Lung (tissue), 17 donors: ENCODE measurements at places on chromosomes 12 and 14.

- peak; percentile 7 for DNase-seq
Observed at GRCh38 chr14:71206766-71207371, 299.6 kb downstream of the PCNX1 start.

- no peak for DNase-seq
Observed at GRCh38 chr12:121090586-121091514, 41.8 kb upstream of the P2RX7 start.

GRCh38 chr12:41424651-41425050 lies 236.5 kb downstream of the PDZRN4 start:
- DNase-seq: no peak

DNA sequence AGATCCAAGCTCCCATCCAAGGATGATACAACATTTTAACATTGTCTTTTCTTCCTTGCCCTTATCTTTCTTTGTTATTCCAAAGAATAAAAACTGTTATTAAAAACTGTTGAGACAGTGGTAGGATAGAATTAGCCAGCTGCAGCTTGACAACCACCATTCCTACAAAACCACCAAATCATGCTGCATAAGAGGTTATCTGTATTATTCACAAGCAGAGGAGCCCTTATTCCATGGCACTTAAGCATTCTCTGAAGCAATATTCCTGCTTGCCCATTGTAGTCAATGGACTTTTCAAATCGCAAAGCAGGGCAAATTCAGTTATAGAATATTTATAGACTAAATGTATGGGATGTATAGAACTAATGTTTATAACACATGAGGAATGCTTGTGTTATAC lies 3.4 kb downstream of the ABCD2 start:
- no peak for DNase-seq

GRCh38 chr14:91231446-91231845 lies 13.1 kb downstream of the GPR68 start:
- no peak for DNase-seq

- DNase-seq: no peak
Observed at GRCh38 chr12:1946296-1946695, 27.8 kb upstream of the CACNA2D4 start.

DNA sequence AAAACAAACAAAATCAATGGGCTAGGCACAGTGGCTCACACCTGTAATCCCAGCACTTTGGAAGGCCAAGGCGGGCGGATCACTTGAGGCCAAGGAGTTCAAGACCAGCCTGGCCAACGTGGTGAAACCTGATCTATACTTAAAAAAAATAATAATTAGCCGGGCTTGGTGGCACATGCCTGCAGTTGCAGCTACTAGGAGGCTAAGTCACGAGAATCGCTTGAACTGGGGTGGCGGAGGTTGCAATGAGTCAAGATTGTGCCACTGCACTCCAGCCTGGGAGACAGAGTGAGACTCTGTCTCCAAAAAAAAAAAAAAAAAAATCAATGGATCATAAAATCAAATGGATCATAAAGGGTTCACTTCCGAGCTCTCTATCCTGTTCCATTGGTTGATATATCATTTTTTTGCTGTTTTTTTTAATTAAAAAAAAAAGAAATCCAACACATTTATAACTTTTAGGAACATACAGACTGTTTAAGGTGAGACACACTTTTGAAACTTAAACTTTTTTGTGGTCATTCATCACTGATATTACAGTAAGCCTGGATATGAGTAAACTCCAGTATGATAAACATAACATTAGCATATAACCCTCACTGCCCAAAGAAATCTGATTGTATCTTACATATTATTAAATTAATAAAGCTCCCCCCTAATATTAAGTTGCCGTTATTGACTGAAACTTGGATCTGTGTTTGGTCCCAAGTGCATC lies 22.1 kb downstream of the MOK start:
- DNase-seq: no peak

GRCh38 chr12:9034095-9034494 lies 44.7 kb downstream of the KLRG1 start:
- no peak for DNase-seq

- DNase-seq: no peak
Observed at GRCh38 chr14:104547310-104547997, 32.1 kb upstream of the C14orf180 start.

DNA sequence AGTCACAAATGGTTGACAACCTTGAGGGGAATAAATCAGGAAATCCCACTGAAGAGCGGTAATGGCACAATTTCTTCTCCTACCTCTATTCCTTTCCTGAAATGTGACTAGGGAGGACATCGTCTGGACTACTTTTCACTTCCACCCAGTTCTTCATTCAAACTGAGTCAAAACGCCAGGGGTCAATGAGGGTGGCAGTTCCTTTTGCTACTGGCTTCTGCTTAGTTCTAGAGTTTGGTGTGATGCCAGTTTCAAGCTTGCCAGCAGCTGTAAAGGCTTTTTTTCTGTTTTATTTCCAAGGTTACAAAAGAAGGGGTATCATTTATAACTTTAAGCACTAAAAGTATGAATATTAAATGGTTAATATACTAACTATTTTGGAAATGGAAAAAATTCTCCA lies 286.5 kb downstream of the SOX5 start:
- DNase-seq: no peak

DNA sequence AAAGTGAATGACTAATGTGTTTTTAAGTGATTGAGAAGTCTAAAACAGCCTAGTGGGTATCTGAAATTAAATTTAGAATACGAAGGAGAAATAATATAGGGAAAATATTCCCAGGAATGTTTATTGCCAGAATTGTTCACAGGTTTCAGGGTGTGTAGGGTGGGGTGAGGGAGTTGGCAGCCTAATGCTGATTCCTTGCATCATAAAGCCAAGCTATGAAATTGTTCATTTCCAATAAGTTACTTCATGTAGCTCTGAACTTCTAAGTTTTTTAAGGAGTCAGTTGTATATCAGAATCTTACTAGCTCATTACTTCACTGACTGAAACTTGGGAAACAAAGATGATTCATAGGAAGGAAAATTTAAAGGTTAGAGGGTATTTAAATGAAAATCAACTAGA lies 56.4 kb downstream of the RAB35 start:
- DNase-seq: no peak

DNA sequence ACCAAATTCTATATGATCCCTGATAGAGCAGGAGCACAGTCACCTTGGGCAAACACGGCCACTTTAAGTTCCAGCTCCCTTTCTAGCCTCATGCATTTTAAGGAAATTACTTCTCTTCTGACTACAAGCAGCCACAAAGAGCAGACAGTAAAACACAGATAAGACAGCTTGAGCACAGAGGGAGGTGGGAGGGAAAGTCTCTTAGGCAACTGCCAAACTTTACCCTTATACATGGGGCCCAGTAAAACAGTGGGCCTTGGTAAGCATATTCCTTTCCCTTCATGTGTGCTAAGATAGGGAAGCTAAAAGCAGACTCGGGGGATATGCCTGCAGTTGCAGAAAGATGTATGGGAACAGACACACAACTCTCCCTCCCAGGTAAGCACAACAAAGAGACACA lies 235.9 kb downstream of the CPNE8 start:
- DNase-seq: peak; percentile 4

DNA sequence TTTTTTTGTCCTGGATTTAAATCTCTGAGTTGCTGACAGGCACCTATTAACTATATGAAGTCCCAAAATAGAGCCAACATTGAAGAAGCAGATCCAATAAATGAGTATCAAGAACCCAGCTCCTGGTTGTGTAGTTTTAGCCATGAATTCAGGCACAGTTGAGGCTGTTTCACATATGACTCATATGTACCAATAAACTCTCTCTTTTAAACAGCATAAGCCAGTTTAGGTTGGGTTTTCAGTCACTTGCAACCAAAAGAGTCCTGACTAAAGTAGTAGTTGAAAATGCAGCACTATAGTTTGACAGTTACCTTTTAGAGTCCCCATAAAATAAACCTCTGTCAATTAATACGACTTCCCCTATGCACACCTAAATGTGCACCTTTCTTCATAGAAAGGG lies 389.9 kb downstream of the RPS29 start:
- DNase-seq: no peak

DNA sequence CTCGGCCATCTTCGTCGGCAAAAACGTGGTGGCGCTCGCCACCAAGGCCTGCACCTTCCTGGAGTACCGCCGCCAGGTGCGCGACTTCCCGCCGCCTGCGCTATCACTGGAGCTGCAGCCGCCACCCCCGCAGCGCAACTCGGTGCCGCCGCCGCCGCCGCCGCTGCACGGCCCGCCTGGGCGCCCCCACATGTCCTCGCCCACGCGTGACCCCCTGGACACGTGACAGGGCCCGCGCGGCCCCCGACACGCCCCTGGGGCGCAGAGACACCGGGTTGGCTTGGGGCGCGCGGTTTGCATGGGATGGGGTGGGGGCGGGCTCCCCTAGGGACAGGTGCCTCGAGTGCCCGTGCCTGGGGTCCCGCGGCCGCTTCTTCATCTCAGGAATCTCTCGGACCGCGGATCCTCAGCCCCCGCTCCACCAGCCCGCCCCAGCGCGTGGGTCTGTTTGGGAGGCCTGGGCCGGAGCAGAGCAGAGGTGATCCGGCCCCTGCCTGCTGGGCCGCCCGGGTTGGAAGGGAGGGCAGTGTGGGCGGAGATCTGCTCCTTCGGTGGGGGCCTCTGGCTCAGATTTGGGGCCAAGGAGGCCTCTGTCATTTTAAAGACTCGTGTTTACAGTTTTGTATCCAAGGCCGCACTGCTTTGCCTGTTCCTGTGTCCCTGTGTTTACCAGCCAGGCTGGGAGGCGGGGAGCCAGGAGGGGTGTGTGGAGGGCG lies 3.3 kb downstream of the TMEM121 start:
- DNase-seq: peak; percentile 83

DNA sequence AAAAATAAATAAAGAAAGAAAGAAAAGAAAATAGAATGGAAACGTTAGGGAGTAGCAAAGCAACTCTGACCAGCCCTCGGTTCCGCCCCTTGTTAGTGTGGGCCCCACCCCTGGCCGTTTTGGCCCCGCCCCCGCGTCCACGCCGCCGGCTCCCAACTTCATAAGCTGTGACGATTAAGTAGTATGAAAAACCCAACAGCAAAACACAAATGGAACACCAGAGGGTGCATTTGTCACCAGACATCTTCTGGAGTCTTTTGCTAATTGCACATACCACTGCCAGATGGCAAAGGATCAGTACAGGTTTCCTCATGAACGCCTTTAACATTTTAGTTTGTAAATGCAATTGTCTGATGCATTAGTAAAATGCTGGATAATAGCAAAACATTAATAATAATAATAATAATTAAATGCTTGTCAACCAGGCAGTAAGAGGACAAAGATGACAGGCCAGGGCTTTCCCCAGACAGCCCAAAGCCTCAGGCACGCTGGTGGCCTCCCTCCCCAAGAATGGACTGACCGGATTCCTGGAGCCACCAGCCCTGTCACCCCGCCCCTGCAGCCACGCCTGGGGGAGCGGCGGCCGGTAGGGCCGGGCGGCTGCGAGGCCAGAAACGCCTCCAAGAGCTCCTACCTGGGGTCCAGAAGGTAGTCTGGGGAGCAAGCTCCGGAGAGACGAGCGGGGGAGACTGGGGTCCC lies 23.6 kb downstream of the HSP90AA1 start:
- peak; percentile 88 for DNase-seq

DNA sequence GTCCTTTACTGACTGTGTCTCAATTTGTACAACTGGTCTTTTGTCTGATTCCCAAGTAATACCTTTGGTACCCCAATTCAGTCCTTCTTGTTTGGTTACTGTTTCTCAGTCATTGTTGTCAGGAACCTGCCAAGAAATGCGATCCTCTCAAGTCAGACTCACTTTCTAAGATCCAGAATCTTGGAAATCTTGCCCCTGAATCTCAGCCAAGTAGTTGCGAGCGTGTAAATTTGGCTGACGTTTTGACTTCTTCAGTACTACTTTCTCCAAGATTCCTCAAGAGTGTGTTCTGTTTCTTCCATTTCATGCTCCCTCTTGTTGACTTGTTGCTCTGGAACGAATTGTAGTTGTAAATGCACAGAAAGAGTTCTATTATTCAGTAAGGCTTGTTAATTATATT lies 114.0 kb downstream of the MSRB3 start:
- no peak for DNase-seq

DNA sequence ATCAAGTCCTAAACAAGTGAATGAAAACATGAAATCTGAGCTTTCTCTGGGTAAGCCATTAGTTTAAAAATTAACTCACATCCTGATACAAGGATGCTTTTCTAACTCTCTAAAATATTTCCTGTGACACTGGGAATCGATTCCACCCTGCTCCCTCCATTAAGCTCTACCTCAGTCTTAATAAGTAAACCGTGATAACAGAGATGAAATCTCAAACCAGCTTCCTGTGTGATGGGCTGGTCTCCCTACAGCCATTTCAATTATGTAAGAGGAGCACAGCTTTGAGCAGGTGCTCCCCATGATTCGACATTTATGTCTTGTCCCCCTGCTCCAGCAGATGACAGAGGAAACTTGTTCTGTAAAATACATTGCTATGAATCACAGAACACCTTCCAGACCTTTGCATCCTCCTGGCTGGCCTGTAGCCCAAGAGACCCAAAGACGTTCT lies 59.0 kb downstream of the GAS2L3 start:
- DNase-seq: no peak

DNA sequence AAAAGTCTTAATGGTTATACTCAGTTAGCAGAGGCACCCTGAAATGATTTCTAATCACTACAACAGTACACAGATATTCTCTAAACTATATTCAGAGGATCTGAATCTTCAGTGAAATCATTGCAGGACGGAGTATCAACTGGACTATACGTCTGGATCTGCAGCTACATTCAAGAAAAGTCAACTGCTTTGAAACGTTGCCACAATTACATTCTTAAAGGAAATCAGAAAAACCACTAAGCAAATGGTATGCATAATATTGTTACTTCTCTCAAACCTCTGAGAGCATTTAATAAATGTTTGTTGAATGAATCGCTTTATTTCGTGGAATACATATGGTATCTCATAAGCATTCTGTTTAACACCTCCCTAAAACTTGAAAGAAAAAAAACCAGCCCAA lies 67.4 kb downstream of the MED13L start:
- no peak for DNase-seq

GRCh38 chr12:68612202-68612601 lies 1.5 kb downstream of the RAP1B start:
- peak; percentile 46 for DNase-seq

- no peak for DNase-seq
Observed at GRCh38 chr14:80304125-80304766, 92.9 kb upstream of the DIO2 start.

DNA sequence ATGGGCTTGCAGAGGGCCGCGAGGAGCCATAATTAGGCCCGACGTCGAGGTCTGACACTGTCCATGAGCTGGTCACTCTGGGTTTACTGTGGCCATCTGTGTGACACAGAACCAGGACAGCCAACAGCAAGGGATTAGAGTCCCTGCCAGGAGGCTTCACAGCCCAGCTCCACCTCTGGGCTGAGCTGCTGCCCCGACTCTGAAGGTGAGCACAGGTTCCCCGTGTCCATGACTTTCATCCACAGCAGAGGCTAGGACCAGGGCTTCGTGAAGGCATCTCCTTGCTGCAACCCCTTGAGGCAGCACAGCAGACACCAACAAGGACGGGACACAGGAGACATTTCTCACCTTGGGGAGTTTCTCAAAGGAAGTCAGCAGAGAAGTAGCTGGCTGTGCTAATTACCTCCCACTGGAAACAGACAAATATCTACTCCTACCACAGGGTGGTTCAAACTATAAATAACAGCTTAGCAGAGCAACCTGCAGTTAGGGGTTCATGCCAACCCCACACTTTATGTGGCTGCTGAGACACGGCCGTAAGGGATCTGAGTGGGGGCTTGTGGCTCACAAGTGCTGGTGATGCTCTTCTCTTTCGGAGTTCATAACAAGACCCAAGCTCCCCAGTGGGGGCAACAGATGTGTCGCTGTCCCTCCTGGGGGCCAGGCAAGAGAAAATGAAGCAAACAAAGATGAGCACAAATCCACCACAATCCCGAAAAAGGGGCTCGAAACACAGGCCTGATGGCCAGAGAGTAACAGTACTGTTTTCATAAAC lies 29.2 kb downstream of the ZFYVE21 start:
- no peak for DNase-seq

- peak; percentile 77 for DNase-seq
Observed at GRCh38 chr12:86613311-86613710, 357.1 kb upstream of the MGAT4C start.
